ENCODE measurements at places on chromosomes 1 and 21.

- H3K4me1 ChIP-seq = no peaks in the 10 kb centered on the region
- H3K27ac ChIP-seq = no peak overlapping the region
- DNase-seq = no peak
- no peaks in the 10 kb centered on the region for H3K36me3 ChIP-seq
- H3K27me3 ChIP-seq = no peaks in the 10 kb centered on the region
These were observed 46.1 kb upstream of the FMO2 start for GRCh38 chr1:171138980-171139379.

GRCh38 chr21:44306936-44307704 is 7.3 kb downstream of the PFKL start:
- no peak for DNase-seq
- no peak overlapping the region for H3K27ac ChIP-seq
- no peaks in the 10 kb centered on the region for H3K27me3 ChIP-seq
- H3K4me3 ChIP-seq = no peak overlapping the region
- H3K4me1 ChIP-seq = peaks cover 21% of the 10 kb centered on the region
- peaks cover 48% of the 10 kb centered on the region for H3K36me3 ChIP-seq

- H3K36me3 ChIP-seq = no peaks in the 10 kb centered on the region
- peaks cover 16% of the 10 kb centered on the region for H3K4me1 ChIP-seq
- no peaks in the 10 kb centered on the region for H3K27me3 ChIP-seq
- no peak for DNase-seq
These were observed 1.0 kb upstream of the ERG start for GRCh38 chr21:38499296-38499695.

GRCh38 chr1:75855010-75855409 is 58.3 kb downstream of the MSH4 start:
- no peaks in the 10 kb centered on the region for H3K36me3 ChIP-seq
- no peak overlapping the region for H3K27ac ChIP-seq
- DNase-seq = no peak
- H3K4me3 ChIP-seq = no peak overlapping the region
- H3K27me3 ChIP-seq = no peaks in the 10 kb centered on the region

- H3K27ac ChIP-seq = no peak overlapping the region
- no peak for DNase-seq
- H3K4me1 ChIP-seq = no peaks in the 10 kb centered on the region
- H3K27me3 ChIP-seq = no peaks in the 10 kb centered on the region
- H3K4me3 ChIP-seq = no peak overlapping the region
These were observed 521.9 kb upstream of the PRMT6 start for GRCh38 chr1:106534612-106535011.

DNA sequence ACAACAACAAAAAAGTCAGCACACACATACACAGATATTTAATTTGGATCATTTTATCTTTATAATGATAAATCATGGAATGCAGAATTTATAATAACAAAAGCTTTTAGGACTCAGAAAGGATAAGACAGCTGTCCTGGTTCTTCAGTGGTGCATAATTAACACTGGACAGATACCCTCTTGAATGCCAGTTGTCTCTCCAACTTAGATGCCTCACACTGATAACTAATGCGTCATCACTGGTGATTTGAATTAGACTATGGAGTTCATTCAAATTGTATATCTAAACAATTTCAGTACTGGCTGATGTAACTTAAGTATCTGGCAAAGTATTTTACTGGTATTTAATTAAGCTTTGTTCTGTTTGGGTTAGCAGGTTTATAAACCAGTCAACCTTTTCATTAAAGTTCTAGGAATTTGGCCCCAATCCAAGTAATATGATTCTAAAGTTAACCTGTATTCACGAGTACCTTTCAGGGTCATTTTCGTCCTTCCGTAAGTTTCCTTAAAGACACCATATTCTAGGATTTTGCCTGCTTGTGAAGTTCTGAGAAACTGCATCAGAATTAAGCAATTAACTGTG is 1199.5 kb upstream of the TMPRSS15 start:
- no peaks in the 10 kb centered on the region for H3K36me3 ChIP-seq
- H3K27ac ChIP-seq = no peak overlapping the region
- no peak overlapping the region for H3K4me3 ChIP-seq

GRCh38 chr1:199710974-199711373 is 316.5 kb upstream of the NR5A2 start:
- no peak overlapping the region for H3K27ac ChIP-seq
- no peaks in the 10 kb centered on the region for H3K4me1 ChIP-seq
- no peaks in the 10 kb centered on the region for H3K36me3 ChIP-seq
- no peak for DNase-seq

GRCh38 chr21:39504230-39504629 is 52.5 kb downstream of the SH3BGR start:
- no peak overlapping the region for H3K27ac ChIP-seq
- DNase-seq = no peak
- peaks cover 5% of the 10 kb centered on the region for H3K4me1 ChIP-seq
- no peaks in the 10 kb centered on the region for H3K36me3 ChIP-seq
- no peak overlapping the region for H3K4me3 ChIP-seq

DNA sequence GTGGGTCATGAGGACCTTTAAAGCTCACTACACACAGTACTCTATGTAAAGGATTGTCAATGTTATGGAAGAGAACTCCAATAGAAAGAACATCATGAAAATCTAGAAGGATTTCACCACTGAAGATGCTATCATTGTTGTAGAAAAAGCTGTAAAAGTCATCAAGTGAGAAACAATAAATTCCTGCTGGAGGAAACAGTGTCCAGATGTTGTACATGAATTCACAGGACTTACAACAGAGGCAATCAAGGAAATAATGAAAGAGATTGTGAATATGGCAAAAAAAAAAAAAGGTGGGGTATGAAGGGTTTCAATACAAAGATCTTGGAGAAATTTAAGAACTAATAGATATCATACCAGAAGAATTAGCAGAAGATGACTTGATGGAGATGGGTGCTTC is 355.1 kb upstream of the ZRANB2 start:
- no peak for DNase-seq
- no peak overlapping the region for H3K4me3 ChIP-seq
- no peaks in the 10 kb centered on the region for H3K36me3 ChIP-seq
- H3K27ac ChIP-seq = no peak overlapping the region
- H3K4me1 ChIP-seq = no peaks in the 10 kb centered on the region

DNA sequence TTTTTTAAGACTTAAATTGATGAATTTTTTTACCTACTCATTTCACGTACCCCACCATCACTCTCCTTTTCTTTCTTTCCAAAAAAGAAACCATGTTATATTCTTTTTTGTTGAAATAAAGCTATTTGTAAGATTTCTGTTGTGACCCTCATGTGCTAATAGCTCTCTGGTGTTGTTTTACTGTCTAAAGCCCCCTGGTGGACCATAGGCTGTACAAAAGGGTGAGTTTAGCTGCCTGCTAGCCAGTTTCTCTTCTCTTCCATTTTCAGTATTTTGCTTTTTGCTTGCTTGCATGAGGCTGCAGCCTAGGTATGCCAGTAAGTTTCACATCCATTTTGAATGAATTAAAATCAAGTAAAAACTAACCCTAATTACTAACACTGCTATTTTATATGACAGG is 15.6 kb upstream of the VAMP3 start:
- peaks cover 35% of the 10 kb centered on the region for H3K4me1 ChIP-seq
- DNase-seq = peak; percentile 82
- H3K36me3 ChIP-seq = no peaks in the 10 kb centered on the region
- H3K27me3 ChIP-seq = no peaks in the 10 kb centered on the region
- no peak overlapping the region for H3K27ac ChIP-seq
- no peak overlapping the region for H3K4me3 ChIP-seq

- no peaks in the 10 kb centered on the region for H3K36me3 ChIP-seq
- H3K27ac ChIP-seq = no peak overlapping the region
- H3K4me3 ChIP-seq = no peak overlapping the region
- H3K4me1 ChIP-seq = peaks cover 4% of the 10 kb centered on the region
- peaks cover 4% of the 10 kb centered on the region for H3K27me3 ChIP-seq
These were observed 28.1 kb downstream of the ADARB1 start for GRCh38 chr21:45102391-45102932.

DNA sequence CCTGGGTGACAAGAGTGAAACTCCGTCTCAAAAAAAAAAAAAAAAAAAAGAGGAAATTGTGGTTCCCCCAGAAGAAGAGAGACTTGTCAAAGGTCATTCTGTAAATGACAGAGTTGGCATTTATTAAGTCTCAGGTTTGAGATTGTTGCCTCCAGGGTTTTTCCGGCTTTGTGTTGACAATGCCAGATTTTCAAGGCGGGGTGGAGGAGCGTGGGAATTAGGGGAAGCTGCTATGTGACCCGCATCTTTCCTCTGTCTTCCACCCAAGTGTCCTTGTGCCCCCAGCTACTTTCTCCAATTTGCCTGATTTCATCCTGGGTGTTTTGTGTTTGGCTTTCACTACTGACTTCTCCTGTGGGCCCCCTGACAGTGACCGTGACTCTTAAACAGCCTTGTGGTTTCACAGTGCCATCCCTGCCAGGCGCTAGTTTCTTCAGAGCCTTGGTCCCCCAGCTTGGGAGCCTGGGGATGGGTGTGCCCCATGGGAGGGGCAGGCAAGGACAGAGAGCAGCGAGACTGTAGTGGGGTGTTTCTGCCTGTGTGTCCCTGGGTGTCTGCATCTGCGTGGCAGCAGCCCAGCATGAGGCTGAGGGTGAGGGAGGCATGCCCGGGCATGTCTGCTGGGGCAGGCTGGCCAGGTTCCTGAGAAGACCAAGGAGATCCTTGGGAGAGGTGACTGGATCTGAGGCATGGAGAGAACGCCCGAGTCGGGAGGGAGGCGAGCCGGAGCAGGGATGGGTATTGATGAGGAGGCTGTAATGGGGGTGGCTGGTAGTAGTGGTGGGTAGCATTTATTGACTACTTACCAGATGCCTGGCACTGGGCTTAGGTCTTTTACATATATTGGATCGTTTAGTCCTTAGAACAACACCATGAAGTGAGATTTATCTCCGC is 46.3 kb downstream of the IER5 start:
- peaks cover 76% of the 10 kb centered on the region for H3K4me1 ChIP-seq
- H3K27ac ChIP-seq = no peak overlapping the region
- no peak overlapping the region for H3K4me3 ChIP-seq

DNA sequence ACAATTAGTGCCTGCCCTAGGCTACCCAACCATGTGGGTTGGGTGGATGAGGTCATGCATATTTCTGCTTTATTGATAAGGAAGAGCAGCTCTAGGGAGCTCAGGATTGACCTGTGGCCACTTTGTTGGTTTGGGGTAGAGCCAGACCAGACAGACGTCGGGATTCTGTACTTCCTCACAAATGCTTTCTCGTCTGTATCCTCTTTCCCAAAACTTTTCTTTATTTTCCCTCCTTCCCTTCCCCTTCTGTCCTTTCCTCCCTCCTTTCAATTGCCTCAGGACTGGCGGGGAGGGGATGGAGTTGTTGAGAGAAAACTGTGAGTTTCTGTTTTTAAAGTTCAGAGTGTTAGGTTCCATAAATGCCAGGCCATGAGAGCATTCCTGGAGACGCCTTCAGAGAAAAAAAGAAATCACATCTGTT is 68.0 kb downstream of the UCK2 start:
- no peaks in the 10 kb centered on the region for H3K27me3 ChIP-seq
- H3K36me3 ChIP-seq = peaks cover 56% of the 10 kb centered on the region
- no peaks in the 10 kb centered on the region for H3K4me1 ChIP-seq
- no peak for DNase-seq
- H3K27ac ChIP-seq = no peak overlapping the region

- no peaks in the 10 kb centered on the region for H3K27me3 ChIP-seq
- peaks cover 23% of the 10 kb centered on the region for H3K4me1 ChIP-seq
- peaks cover 5% of the 10 kb centered on the region for H3K36me3 ChIP-seq
- H3K27ac ChIP-seq = no peak overlapping the region
- H3K4me3 ChIP-seq = no peak overlapping the region
These were observed 1.4 kb upstream of the FDPS start for GRCh38 chr1:155307247-155307740.

- DNase-seq = no peak
- no peak overlapping the region for H3K27ac ChIP-seq
- peaks cover 5% of the 10 kb centered on the region for H3K4me1 ChIP-seq
- no peaks in the 10 kb centered on the region for H3K27me3 ChIP-seq
- no peak overlapping the region for H3K4me3 ChIP-seq
These were observed 76.9 kb downstream of the EIF4G3 start for GRCh38 chr1:21099869-21100131.

DNA sequence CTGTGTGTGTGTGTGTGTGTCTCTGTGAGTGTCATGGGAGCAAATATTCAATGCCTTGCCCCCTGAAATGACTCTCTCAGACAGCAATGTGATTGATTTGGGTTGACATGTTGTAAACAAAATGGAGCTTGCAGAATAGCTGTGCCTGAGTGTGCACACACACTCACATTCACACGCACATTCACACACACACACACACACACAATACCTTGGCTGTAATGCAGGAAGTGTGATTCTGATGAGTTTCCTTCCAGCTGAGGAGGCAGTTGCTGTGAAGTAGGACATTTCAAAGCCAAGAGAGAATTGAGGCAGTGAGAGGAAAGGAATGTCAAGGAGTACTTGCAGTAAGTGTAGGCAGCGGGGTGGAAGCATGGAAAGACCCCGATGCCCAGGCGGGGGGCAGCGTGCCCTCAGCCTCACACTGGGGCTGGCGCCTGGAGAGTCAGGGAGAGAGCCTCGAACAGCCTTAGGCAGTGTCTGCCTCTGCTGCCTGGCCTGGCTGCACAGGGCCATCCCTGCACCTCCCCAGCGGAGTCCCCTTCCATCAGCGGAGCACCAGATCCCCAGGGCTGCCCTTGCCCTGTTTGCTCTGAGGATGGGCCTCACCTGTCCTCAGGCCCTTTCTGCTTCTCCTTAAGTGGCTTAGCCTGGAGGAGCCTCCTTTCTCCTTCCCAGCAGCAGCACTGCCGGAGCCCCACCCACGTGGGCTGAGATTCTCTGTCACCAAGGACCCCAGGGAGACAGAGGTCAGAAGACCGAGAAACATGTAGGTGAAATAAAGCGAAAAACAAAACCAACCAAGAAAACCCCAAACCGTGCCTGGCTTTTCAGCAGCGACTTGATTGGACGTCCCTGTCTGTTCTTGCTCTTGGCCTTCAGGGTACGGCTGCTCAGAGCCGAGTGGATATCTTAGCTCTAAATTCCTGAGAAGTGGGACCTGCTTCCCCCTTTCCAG is 9.2 kb downstream of the VASH2 start:
- no peak overlapping the region for H3K27ac ChIP-seq
- no peak for DNase-seq
- H3K4me3 ChIP-seq = no peak overlapping the region
- no peaks in the 10 kb centered on the region for H3K27me3 ChIP-seq

DNA sequence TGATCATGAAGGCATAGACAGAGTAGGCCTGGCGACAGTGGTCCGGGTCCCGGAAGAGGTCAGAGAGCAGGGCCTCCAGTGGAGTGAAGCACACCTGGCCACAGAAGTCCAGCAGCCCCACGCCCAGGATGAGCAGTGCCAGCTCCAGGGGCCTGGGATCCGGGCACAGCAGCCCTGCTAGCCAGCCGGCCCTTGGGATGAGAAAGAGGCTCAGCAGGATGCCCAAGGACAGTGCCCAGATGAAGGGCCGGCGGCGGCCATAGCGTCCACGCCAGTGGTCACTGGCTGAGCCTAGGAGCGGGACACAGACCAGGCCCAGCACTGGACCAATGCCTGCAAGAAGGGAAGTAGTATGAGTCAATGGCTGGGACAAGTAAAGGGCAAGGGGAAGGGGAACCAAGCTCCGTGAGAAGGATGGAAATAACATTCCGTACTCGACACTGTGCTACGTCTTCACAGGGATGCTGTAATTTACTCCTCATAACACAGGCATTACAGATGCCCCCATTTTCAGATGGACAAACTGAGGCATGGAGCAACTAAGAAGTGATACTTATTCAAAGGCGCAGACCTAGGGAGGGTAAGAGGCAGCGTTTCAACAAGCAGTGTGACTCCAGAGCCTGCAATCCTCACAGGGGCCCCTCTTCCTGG is 16.9 kb downstream of the SLC45A3 start:
- peaks cover 45% of the 10 kb centered on the region for H3K36me3 ChIP-seq
- H3K4me3 ChIP-seq = no peak overlapping the region

- no peaks in the 10 kb centered on the region for H3K4me1 ChIP-seq
- no peak overlapping the region for H3K4me3 ChIP-seq
- H3K27me3 ChIP-seq = no peaks in the 10 kb centered on the region
- no peaks in the 10 kb centered on the region for H3K36me3 ChIP-seq
- no peak for DNase-seq
These were observed 18.3 kb upstream of the IL22RA1 start for GRCh38 chr1:24161270-24161669.

Measured in common myeloid progenitor, CD34-positive (primary cell).